ENCODE measurements at places on chromosomes 6 and 20. TPM values are rescaled to one million over a fixed set of nuclear protein-coding genes. Genes with fewer than 3 reads are reported as not detected.

Gene CNR1
- polyA plus RNA-seq, result 4.2 TPM

Gene ZNF311
- polyA plus RNA-seq, result 2.6 TPM

Gene R3HDML
- polyA plus RNA-seq, result not detected

DNA sequence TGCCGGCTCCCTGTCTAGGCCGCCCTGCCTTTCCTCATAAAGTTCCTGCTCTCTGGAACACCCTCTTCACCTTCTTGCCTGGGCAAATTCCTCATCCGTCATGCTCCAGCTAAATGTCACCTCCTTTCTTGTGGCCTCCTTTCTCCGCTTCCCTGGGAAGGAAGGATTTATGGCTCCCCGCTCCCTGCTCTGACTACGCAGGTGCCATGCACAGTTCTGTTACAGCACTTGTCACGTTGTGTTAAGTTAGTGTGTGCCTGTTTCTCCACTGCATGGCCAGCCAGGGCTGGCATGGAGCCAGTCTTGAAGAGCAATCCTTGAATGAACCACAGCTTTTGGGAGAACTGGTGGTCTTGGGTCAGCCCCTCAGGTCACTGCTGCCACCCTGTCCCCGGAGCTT lies 61.7 kb downstream of the CD40 start:
- H3K27me3 ChIP-seq, result no peaks in the 10 kb centered on the region
- H3K36me3 ChIP-seq, result no peaks in the 10 kb centered on the region
- no peak overlapping the region for H3K27ac ChIP-seq
- H3K4me3 ChIP-seq, result no peak overlapping the region
- no peak for DNase-seq
- no peaks in the 10 kb centered on the region for H3K4me1 ChIP-seq

DNA sequence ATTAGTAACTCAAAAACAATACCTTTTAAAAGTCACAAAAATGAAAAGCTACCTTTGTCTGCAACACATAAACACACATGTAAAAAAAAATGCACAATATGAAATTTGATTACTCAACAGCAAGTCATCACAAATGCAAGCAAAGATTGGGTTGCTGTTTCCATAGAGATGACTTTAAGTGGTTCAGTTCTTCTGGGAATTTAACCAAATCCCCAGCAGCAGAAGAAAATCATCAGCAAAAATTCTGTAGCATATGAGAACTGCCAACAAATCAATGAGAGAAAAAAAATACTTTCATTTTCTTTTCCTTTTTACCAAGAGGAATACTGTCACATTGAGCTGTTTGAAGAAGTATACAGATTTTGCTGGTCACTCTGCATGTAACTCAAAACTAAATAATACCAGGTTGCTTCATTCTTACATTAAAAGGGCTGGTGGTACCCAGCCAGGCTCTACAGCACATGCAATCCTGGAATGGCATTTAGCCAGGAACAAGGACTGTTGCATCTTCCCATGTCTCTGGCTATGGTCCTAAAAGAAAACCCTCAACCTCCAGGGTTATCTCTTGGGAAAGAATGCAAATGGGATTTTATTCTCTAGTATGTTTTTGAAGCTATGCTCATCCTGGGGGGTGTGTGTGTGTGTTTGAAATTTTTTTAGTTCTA lies 158.3 kb downstream of the OPRM1 start:
- no peak overlapping the region for H3K27ac ChIP-seq
- no peak for DNase-seq
- H3K4me3 ChIP-seq, result no peak overlapping the region

GRCh38 chr20:51666126-51666525 lies 102.1 kb downstream of the ATP9A start:
- H3K27me3 ChIP-seq, result no peaks in the 10 kb centered on the region
- H3K4me1 ChIP-seq, result no peaks in the 10 kb centered on the region
- H3K36me3 ChIP-seq, result peaks cover 6% of the 10 kb centered on the region
- DNase-seq, result no peak
- H3K27ac ChIP-seq, result no peak overlapping the region

- no peaks in the 10 kb centered on the region for H3K27me3 ChIP-seq
- peaks cover 21% of the 10 kb centered on the region for H3K4me1 ChIP-seq
- DNase-seq, result no peak
- H3K27ac ChIP-seq, result no peak overlapping the region
- H3K36me3 ChIP-seq, result no peaks in the 10 kb centered on the region
Measured at GRCh38 chr6:34595332-34596184, 39.4 kb upstream of the SPDEF start.

DNA sequence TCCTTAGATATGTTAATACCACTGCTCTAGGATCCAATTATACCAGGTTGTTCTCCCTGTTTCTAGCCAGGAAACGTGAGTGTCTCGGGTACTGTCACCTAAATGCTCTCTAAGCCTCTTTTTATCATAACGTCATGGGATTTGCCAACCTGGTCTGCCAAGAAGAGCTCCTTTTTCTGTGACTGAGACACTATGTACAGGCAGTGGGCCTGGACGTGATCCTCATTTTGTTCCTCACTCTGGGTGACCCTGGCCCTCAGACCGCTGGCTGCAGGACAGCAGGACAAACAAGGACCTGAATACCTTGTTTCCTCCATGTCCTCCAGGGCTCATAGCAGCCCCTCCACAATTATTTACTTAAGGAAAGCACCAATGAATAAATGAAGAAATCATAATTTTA lies 69.1 kb downstream of the CD164 start:
- no peak overlapping the region for H3K27ac ChIP-seq
- H3K4me1 ChIP-seq, result no peaks in the 10 kb centered on the region
- no peak for DNase-seq
- no peaks in the 10 kb centered on the region for H3K36me3 ChIP-seq
- H3K27me3 ChIP-seq, result peaks cover 8% of the 10 kb centered on the region
- no peak overlapping the region for H3K4me3 ChIP-seq

GRCh38 chr20:16819483-16819882 lies 71.3 kb downstream of the OTOR start:
- DNase-seq, result no peak
- H3K36me3 ChIP-seq, result no peaks in the 10 kb centered on the region
- no peaks in the 10 kb centered on the region for H3K27me3 ChIP-seq
- no peak overlapping the region for H3K27ac ChIP-seq
